ENCODE measurements at places on chromosomes 3 and 15. TPM values are rescaled to one million over a fixed set of nuclear protein-coding genes. Genes with fewer than 3 reads are reported as not detected.

The SMCO1 gene
- not detected for total RNA-seq

The C3orf85 gene
- not detected for total RNA-seq

The WNT7A gene
- not detected for total RNA-seq

GRCh38 chr3:183987000-183987600 lies 30.6 kb downstream of the ABCC5 start:
- H3K4me3 ChIP-seq = no peak overlapping the region
- H3K36me3 ChIP-seq = peaks cover 51% of the 10 kb centered on the region
- H3K4me1 ChIP-seq = peaks cover 16% of the 10 kb centered on the region
- no peak for DNase-seq

DNA sequence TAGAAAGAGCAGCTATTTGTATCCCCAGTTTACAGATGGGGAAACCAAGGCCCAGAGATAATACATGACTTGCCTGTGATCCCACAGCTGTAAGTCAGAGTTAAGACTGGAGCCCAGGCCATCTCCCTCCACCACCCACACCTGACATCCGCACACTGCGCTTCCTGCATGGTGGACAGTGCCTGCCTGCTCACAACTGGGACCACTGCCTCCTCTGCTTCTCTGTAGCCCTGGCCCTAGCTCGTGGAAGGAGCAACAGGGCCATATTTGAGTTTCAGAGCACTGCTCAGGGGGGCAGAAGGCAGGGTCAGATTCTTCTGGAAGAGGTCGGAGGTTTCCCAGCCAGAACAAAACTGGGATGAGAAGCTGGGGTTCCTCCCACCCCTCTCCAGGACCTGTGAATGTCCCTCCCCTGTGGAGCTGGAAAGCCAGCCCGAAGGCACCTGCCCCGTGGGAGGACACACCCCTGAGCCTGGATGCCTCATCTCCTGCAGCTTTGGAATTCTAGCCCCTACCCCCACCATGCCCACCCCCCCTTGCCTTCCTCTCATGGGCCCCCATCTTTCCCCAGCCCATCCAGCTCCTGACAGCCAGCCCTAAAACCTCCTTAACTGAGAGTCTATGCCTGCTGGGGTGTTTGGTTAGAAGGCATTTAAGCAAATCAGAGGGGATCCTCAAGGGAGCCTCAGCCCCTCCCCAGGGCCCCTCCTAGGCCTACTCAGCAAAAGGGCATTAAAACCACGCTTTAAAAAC lies 100.1 kb downstream of the TPRA1 start:
- no peak overlapping the region for H3K27ac ChIP-seq
- H3K36me3 ChIP-seq = no peaks in the 10 kb centered on the region
- H3K4me1 ChIP-seq = no peaks in the 10 kb centered on the region
- DNase-seq = peak; percentile 76
- H3K4me3 ChIP-seq = no peak overlapping the region
